ENCODE measurements at places on chromosomes 5 and 9.

GRCh38 chr9:100724886-100725285 is 147.0 kb downstream of the CAVIN4 start:
- DNase-seq, result no peak

DNA sequence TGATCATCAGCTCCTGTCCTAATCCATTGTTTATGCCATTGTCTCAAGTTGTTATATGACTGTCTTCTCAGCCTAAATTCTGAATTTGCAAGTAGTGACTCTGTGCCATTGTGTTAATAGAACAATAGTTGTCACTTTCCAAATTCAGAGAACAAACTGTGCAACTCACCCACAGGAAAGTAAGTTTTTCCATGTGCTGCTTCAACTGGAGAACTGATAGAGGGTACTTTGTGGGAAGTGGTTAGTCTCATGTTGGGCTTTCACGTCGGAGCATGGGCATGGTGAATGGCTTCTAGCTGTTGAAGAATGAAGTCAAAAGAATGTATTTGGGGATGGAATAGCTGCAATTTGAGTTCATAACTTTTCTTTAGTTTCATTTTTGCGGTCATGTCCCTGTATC is 146.0 kb downstream of the CD180 start:
- no peak for DNase-seq

DNA sequence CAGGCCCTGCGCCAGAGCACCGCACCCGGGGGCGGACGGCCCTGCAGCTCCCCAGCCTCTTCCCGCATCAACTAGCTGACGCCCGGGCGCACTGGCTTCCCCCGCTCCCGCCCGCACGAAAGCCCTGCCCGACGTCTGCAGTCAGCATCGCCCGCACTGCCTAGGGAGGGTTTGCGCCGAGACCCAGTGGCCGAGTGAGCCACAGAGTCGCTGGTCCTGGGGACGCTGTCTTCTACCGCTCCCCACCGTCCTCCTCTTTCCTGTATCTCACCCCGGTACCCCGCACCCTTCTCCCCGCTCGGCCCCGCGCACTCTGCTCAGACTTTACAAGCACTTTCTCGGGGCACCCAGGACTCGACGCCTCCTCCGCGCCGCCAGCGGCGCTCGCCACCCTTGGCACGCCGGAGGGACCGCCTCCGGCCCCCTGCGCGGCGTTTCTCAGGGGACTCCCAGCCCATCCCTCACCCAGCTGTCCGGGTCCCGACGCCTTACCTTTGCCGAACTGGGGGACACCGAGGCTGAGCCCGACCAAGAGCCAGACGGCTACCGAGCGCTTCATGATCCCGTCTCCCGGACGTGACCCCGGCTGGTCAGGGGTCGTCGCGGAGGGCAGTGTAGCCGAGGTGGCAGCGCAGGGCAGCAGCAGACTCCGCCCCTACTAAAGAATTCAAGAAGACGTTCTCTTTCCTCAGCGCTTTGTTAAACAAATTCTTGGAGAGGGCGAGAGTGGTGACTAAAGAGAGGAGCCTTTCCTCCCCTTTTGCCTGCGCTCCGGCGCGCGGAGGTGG is 670 bp downstream of the EDIL3 start:
- no peak for DNase-seq

- peak; percentile 80 for DNase-seq
These were observed 2.3 kb upstream of the SLC23A1 start for GRCh38 chr5:139385061-139386049.

GRCh38 chr5:143220748-143221251 is 182.7 kb downstream of the NR3C1 start:
- no peak for DNase-seq

DNA sequence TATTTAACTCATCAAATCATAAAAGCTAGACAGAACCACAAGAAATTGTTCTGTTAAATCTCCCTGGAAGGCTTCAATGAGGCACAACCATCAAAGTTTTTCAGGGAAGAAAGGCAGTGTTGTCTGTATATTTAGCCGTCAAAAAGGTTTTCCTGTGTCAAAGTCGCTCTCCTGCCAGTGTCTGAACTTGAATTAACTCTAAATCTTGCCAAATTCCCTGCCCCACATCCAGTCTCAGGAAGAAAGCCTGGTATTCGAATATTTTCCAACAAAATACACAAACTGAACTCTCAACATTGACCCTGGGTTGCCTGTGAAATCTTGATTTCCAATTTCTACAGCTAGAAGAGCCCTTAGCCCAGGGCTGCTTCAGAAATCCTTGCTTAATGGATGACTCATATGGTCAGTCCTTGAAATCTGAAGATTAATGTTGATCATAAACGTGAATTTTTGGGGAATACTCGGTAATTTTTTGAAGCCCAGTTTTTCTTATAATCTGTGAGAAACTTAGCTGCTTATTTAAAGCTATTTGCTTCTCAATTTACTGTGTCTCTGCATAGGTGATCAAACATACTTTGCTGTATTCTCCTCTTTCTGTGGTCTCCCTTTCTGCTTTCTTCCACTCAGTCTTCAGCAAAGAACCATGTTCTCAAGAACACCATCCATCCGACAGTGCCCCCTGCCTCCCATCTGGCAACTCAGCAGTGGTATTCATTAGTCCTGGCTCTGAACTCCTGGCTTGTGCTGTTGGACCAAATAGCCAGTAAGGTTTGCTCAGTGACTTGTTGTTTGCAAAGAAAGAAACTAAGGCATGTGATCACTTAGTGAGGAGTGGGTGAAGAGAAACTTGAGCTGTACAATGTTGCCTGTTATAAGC is 58.9 kb downstream of the NREP start:
- DNase-seq, result no peak

DNA sequence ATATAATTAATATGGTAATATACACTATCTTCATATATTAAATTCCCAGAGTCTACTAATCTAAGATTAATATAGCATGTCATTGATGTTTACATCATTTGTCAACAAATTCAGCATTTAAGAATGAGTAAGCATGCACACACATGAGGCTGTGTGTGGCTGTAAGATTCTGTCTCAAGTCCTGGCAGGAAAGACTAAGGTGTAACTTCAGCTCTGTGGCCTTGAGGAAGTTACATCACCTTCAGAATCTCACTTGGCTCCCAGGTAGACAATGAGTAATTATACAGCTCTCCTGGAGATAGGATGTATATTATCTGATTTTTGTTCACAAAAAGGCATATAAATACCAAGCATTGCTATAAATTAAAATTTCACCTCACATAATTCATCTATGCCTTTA is 119.4 kb upstream of the IQGAP2 start:
- DNase-seq, result no peak

- DNase-seq, result peak; percentile 13
These were observed 23.1 kb downstream of the CENPK start for GRCh38 chr5:65539827-65540226.

GRCh38 chr5:53406630-53407316 is 73.7 kb upstream of the FST start:
- no peak for DNase-seq

- no peak for DNase-seq
These were observed 1813.9 kb upstream of the CDH6 start for GRCh38 chr5:29379619-29380018.

GRCh38 chr9:117678871-117679270 is 25.3 kb upstream of the TLR4 start:
- DNase-seq, result no peak

- no peak for DNase-seq
These were observed 35.8 kb upstream of the SPRY4 start for GRCh38 chr5:142360607-142361120.

DNA sequence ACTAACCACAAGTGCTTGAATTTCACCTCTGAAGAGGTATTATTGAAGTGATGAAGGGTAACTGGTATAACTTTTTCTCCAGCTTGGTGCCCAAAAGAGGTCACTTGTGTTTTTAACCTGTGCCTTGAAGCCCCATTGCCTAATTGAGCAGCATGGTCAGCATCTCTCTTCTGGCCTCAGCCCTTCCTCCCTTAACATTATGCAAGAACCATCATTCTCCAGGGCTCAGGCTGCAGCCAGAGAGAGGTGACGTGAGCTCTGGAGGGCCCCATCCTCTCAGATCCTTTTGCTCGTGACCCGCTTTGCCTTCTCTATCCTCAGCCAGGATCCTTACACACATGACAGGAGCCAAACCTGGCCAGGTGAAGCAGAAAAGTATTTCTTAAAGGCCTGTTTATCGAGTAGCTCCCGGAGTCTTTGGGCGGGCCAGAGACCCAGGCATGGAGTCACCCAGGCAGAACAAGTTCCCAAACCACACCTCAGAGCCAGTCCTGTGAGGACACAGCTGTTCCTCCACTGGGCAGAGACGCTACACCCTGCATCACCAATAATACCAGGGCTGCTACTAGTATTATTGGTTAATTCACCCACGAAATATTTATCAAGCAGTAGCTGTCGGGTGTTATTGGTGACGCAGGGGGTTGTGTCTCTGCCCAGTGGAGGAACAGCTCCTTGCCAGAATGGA is 29.6 kb upstream of the BOD1 start:
- no peak for DNase-seq

GRCh38 chr9:137439158-137439714 is 1.9 kb downstream of the ENTPD8 start:
- no peak for DNase-seq

DNA sequence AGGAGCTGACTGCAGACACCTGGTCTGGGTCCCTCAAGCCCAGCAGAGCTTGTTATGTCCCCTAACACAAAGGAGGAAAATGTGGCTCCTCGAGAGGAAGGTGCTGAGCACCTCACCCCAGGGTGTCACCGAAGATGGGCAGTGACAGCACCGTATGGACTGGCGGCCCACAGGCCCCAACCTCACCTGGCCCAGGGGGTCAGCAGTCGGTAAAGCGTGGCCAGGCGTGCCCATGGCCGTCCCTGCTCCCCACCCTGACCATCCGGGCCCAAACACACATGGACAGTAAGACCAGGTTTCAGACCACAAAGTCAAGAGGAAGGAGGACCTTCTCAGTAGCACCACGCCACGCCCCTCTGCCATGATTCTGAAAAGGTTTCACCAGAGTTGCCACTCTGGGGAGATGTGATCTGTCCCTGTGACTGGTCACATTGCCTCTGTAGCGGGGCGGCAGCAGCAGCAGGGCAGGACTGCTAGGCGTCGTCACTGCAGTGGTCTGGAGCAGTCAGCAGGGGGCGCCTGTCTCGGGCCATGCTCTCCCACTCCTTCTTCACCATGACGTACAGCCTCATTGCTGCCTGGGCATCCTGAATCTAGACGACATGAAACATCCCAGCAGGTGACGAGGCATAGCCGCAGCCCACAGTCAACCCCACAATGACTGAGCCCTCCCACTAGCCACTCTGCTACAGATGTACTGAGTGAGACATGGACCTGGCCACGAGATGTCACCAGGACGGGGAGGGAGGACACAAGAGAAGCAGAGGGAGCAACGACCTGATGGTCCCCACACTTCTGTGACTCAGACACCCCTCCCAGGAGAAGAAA is 11.1 kb downstream of the REXO4 start:
- peak; percentile 71 for DNase-seq

DNA sequence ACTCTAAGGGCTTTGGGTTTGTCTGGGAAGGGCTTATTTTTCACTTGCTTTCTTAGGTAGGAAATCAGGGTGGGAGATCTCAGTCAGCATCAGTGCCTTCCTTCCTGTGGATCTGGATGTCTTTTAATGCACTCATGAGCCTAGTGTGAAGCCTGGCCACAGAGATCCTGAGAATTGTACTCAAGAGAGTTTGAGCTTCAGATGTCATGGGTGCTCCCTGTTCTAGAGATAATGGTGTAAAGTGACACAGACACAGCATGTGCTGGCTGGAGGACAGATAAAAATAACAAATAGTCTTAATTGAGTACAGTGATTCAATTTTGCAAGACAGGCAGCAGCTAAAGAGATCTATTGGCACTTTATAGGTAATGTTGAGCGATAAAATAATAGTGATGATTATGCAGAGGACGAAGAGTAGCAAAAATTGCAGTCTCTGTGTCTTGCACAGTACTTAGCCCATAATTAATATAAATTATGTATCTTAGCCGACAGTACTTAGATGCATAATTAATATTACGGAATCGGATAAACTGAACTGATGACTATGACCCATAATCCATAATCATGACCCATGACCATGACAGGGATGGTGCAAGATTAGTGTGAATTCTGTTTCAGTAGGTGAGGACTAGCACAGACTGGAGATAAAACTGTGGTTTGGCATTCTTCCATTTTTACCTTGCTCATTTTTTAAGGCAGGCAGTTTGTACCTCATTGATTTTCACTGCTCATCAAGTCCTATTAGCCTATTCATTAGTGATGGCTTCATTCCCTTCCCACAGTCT is 408.7 kb upstream of the PIK3R1 start:
- DNase-seq, result no peak

DNA sequence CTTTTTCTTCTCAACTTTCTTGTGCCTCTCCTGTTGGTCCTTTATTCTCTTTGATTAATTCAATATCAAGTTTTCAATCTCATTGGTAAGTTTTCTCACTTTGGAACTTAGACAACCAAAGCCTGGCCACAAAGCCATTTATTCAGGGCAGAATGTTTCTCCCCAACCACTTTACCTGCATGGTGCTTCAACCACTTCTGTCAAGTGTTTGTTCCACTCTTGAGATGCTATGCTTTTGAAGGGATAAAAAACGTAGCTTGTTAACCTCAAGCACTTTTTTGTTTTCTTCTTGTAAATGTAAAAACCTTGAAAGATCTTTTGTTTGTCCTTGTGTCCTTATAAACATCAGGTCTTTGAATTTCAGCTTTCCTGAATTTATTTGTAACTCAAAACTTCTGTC is 966.7 kb downstream of the MAT2B start:
- no peak for DNase-seq

DNA sequence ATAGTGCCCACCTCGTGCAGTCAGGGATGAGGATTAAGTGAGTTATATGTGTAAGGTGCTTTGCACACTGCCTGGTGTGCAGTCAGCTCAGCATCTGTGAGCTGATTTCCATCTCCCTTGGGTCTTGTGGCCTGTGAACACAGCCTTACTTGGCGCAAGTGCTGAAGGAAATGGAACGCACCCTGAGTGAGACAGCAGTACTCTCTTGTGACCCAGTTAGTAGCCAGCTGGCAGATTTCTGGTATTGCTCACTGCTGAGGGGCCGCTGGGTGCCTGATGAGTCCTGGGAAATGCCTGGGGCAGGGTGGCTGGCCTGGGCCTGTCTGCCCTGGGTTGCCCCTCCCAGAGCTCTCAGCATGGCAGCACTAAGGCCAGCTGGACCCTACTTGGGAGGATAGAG is 90.9 kb upstream of the BOD1 start:
- no peak for DNase-seq

DNA sequence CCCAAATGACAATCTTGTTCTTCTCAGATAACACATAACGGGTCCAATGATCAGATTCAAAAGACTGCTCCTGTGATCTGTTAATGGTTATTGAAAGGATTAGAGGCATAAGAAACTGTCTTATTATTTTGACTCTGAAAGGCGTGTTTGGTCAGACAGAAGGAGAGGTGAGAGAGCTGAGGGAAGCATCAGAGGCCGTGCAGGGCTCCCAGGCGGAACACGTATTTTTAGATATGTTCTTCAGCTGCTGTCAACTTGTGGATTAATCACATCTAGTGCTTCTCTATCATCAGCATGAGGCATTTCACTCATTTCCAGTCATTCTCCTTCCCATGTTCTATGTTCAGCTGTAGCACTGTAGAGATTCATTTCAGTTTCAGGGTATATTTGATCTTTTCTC is 199.8 kb downstream of the MAPKAP1 start:
- DNase-seq, result no peak
